ENCODE measurements at places on chromosomes 1 and 21. TPM values are rescaled to one million over a fixed set of nuclear protein-coding genes. Genes with fewer than 3 reads are reported as not detected.

- H3K27me3 ChIP-seq, result no peaks in the 10 kb centered on the region
- no peak for DNase-seq
- H3K36me3 ChIP-seq, result peaks cover under 1% of the 10 kb centered on the region
- peak overlapping the region; percentile 100 for H3K27ac ChIP-seq
Measured at GRCh38 chr1:15836772-15837669, 10.5 kb upstream of the SPEN start.

DNA sequence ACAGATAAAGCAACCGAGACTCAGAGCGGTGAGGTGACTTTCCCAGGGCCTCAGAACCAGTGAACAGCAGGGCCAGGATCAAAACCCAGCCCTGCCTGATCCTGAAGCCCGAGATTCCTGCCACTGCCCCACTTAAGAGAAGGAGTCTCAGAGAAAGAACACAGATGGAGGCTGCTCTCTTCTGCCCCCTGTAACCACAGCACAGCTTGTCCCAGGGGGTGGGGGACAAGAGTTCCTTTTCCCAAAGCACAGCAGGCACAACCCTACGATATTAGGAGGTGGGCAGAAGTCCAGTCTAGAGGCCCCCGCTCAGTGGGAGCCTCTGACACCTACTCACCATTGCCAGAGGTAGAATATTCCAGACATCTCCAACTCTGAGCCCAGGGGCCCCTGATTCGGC lies 24.0 kb upstream of the VWA5B1 start:
- peaks cover 6% of the 10 kb centered on the region for H3K4me1 ChIP-seq
- peaks cover 22% of the 10 kb centered on the region for H3K27me3 ChIP-seq
- H3K36me3 ChIP-seq, result no peaks in the 10 kb centered on the region
- no peak for DNase-seq
- H3K27ac ChIP-seq, result no peak overlapping the region
- H3K4me3 ChIP-seq, result no peak overlapping the region

DNA sequence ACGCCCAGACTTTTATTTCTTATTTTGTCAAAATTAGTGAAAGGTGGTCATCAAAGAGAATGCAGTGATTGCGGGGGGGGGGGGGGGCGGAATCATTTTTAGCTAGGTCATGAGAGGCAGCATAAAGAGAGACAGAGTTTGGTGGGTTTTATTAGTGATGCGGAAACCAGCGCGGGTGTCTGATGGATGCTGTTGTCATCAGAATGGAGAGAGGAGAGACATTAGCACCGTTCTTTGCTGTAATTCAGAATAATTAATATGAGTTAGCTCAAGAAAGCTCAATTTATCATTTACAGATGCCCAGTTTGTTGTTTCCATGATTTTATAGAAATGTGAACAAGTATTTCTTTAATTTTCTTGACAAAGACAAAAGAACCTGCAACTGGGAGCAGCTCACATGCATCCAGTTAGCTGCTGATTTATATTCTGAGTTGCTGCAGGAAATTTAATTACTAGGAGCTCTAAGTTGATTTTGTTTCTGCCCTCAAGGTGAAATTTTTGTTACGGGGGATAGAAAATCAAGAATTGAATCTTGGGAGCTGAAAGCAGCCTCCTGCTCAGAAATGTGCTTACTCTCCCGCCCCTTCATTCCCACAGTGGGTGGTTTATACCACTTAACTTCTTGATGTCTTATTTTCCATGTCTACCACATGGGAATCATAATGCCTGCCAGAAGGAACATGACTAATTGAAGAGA lies 133.4 kb upstream of the MAP1LC3C start:
- DNase-seq, result no peak
- no peak overlapping the region for H3K4me3 ChIP-seq
- H3K4me1 ChIP-seq, result peaks cover 8% of the 10 kb centered on the region
- H3K27ac ChIP-seq, result no peak overlapping the region
- H3K27me3 ChIP-seq, result no peaks in the 10 kb centered on the region
- H3K36me3 ChIP-seq, result no peaks in the 10 kb centered on the region

GRCh38 chr1:236149003-236149595 lies 6.8 kb downstream of the GPR137B start:
- peak overlapping the region; percentile 43 for H3K4me3 ChIP-seq
- no peaks in the 10 kb centered on the region for H3K27me3 ChIP-seq
- DNase-seq, result no peak
- no peak overlapping the region for H3K27ac ChIP-seq
- H3K4me1 ChIP-seq, result peaks cover 37% of the 10 kb centered on the region
- H3K36me3 ChIP-seq, result peaks cover 7% of the 10 kb centered on the region

GRCh38 chr1:236395230-236395946 lies 1.3 kb downstream of the EDARADD start:
- H3K4me3 ChIP-seq, result peak overlapping the region; percentile 98
- H3K4me1 ChIP-seq, result peaks cover 29% of the 10 kb centered on the region
- H3K27me3 ChIP-seq, result peaks cover 12% of the 10 kb centered on the region
- H3K36me3 ChIP-seq, result peaks cover 4% of the 10 kb centered on the region

- H3K4me3 ChIP-seq, result no peak overlapping the region
- H3K36me3 ChIP-seq, result no peaks in the 10 kb centered on the region
- peaks cover 10% of the 10 kb centered on the region for H3K27me3 ChIP-seq
- H3K4me1 ChIP-seq, result peaks cover 17% of the 10 kb centered on the region
Measured at GRCh38 chr1:109886827-109887226, 23.8 kb upstream of the CSF1 start.

DNA sequence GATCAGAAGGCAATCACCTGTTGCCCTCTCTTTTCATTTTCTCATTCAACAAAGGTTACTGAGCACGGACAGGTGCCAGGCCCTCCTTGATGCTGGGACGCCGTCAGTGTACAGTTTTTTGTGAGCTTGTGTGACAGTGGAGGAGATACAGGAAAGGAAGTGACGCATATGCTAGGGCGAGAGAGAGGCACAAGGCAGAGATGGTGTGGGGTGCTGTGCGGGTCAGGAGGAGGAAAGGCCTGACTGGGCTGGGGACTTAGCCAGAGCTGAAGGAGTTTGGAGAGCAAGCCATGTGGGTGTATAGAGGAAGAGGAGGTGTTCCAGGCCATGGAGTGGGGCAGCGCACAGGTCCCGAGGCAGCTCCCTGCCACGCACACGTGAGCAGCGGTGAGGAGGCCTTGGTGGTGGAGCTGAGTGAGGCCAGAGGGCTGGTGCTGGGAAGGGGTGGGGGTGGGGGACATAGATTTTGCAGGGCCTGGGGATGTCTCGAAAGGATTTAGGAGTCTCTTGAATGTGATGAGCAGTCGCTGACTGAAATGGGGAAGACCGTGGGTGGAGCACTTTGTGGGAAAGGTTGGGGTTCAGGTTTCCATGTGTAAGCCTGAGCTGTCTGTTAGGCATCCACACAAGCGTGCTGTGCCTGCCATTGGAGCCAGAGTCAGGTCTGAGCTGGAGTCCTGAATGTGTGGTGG lies 46.0 kb downstream of the TRAPPC10 start:
- H3K4me1 ChIP-seq, result peaks cover 13% of the 10 kb centered on the region
- no peak overlapping the region for H3K27ac ChIP-seq
- no peaks in the 10 kb centered on the region for H3K27me3 ChIP-seq
- no peak overlapping the region for H3K4me3 ChIP-seq
- H3K36me3 ChIP-seq, result peaks cover 18% of the 10 kb centered on the region

GRCh38 chr1:183575606-183576005 lies 14.7 kb downstream of the NCF2 start:
- H3K27ac ChIP-seq, result no peak overlapping the region
- DNase-seq, result no peak
- H3K36me3 ChIP-seq, result no peaks in the 10 kb centered on the region
- no peaks in the 10 kb centered on the region for H3K4me1 ChIP-seq
- H3K27me3 ChIP-seq, result peaks cover 8% of the 10 kb centered on the region
- H3K4me3 ChIP-seq, result no peak overlapping the region

GRCh38 chr21:29939924-29940275 lies at the start of gene GRIK1:
Gene GRIK1 (minus strand): TSS chr21:29939996.
- H3K4me3 ChIP-seq, result peak within 1 kb of the TSS; percentile 91
- no peaks in the 10 kb centered on the region for H3K36me3 ChIP-seq
- H3K27ac ChIP-seq, result peak within 1 kb of the TSS; percentile 10
- peak; percentile 72 for DNase-seq

- H3K36me3 ChIP-seq, result peaks cover 5% of the 10 kb centered on the region
- DNase-seq, result no peak
- H3K4me1 ChIP-seq, result no peaks in the 10 kb centered on the region
Measured at GRCh38 chr1:83033682-83034081, 965.2 kb downstream of the TTLL7 start.

GRCh38 chr1:45615885-45616284 lies 8.0 kb downstream of the CCDC17 start:
- peaks cover 40% of the 10 kb centered on the region for H3K36me3 ChIP-seq
- no peak overlapping the region for H3K4me3 ChIP-seq
- no peak for DNase-seq
- no peaks in the 10 kb centered on the region for H3K27me3 ChIP-seq
- H3K27ac ChIP-seq, result no peak overlapping the region

DNA sequence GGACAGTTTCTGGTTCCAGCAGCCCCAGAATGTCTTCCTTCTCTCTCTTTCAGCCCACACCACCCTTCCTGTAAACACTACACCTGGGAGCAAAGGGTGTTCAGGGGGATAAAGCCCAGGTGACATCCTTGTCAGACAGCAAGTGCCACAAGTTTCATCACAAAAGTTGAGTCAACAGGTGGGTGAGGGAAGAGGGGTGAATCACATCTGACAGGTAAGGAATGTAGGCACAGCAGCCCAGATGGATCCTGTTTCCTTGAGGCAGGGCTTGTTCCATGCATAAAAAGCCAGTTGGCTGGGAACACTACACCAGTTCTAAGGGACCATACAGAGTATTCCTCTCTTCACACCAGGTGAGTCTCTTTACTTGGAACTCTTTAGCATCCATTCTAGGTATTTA lies at the start of gene SPRR1B:
TSS of gene SPRR1B (plus strand) at position 309 of the 400 bp plus-strand sequence. CDS start 1,143 bp downstream, outside the sequence.
- H3K4me3 ChIP-seq, result peak within 1 kb of the TSS; percentile 26
- no peaks in the 10 kb centered on the region for H3K4me1 ChIP-seq
- no peak for DNase-seq
- no peaks in the 10 kb centered on the region for H3K36me3 ChIP-seq
- H3K27me3 ChIP-seq, result no peaks in the 10 kb centered on the region
- H3K27ac ChIP-seq, result no peak within 1 kb of the TSS

- no peak for DNase-seq
- H3K27ac ChIP-seq, result no peak overlapping the region
- H3K4me3 ChIP-seq, result no peak overlapping the region
- no peaks in the 10 kb centered on the region for H3K27me3 ChIP-seq
Measured at GRCh38 chr1:118223426-118223825, 38.4 kb upstream of the SPAG17 start.

DNA sequence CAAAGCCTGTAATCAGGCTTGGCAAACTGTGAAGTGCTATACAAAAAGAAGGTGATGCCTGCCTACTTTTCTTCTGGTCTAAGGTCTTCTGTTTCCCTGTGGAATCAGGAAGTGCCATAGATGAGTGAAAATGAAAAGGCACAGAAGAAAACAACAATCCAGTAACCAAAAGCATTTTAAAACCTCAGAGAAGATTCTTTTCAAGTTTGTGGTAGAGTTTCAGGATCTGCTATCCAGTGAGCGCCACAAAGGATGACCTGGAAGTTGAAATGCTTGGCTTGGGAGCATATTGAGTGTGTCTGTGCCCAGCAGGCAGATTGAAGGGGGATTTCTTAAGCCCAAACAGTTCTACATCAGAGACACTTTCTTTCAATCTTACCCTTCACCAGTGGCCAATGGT lies 272.2 kb downstream of the PAPPA2 start:
- no peak overlapping the region for H3K4me3 ChIP-seq
- DNase-seq, result no peak
- H3K36me3 ChIP-seq, result no peaks in the 10 kb centered on the region

- no peaks in the 10 kb centered on the region for H3K27me3 ChIP-seq
- no peak for DNase-seq
- no peaks in the 10 kb centered on the region for H3K4me1 ChIP-seq
- peaks cover 24% of the 10 kb centered on the region for H3K36me3 ChIP-seq
- H3K27ac ChIP-seq, result no peak overlapping the region
Measured at GRCh38 chr1:226365831-226366231, 42.1 kb downstream of the PARP1 start.

DNA sequence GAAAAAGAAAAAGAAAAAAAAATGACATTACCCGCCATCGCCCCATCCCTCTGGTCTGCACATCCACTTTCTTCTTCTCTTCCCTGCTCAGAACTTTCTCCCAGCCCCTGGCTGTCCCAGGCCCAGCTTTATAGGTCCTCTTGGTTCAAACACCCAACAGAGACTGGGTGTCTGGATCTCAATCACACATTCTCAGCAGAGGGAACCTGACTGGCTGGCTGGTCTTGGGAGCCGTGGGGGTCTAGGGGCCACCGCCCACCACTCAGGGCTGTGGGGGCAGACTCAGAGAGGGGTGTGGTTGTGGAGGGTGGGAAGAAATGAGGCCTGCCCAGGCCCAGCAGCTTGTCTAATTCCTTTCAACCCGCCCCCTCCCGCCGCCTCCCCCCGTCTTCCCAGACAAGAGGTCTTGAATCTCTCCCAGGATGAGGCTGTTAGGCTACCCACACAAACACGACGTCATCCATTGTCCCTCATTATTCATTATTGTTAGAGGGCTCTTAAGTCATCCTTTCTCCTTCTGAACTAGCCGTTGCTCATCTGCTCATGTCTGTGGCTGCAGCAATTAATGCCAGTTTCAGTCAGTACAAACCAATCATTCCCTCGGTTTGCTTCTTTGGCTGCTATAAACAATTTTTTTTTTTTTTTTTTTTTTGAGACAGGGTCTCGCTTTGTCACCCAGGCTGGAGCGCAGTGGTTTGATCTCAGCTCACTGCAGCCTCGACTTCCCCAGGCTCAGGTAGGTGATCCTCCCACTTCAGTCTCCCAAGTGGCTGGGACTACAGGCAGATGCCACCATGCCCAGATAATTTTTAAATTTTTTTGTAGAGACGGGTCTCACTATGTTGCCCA lies 40.6 kb upstream of the CLIC4 start:
- no peak for DNase-seq
- H3K27ac ChIP-seq, result peak overlapping the region; percentile 66
- H3K36me3 ChIP-seq, result no peaks in the 10 kb centered on the region
- H3K4me3 ChIP-seq, result peak overlapping the region; percentile 69
- no peaks in the 10 kb centered on the region for H3K27me3 ChIP-seq

DNA sequence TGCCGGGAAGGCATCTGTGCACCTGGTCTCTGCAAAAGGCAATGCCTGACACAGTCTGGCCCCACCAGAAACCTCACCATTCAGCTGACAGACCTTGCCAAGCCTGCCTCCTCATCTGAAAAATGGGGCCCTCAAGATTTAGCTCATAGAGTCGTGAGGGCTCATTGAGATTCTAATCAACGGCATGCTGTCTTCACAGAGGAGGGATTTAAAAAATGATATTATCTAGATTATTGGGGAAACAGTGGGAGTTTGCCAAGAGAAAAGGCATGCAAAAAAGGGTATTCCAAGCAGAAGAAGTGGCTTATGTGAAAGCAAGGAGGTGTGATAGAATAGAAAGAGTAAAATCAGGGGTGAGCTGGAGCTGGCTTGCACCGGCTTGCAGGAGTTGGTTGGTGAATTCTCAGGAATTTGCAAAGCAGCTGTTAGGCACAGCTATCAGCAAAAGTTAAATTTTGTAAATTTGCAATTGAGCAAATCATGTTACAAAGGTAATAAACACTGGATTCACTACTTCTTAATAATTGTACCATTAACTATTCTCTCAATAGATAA lies 91.7 kb upstream of the WNT4 start:
- no peak overlapping the region for H3K27ac ChIP-seq
- no peak for DNase-seq
- H3K4me3 ChIP-seq, result peak overlapping the region; percentile 14
- peaks cover 8% of the 10 kb centered on the region for H3K4me1 ChIP-seq

Gene LCE1F
- total RNA-seq, result not detected

Gene KIF2C
- total RNA-seq, result 56.5 TPM

Gene SH3GLB1
- 47.5 TPM for total RNA-seq

Gene DISP3
- 4.8 TPM for total RNA-seq

Gene ARMH1
- total RNA-seq, result 11.6 TPM

Gene MAP1LC3C
- 3.2 TPM for total RNA-seq

Gene DMBX1
- total RNA-seq, result 0.10 TPM

Gene CADM3
- 5.8 TPM for total RNA-seq

Gene MYOG
- total RNA-seq, result not detected

Gene NEXN
- total RNA-seq, result 0.38 TPM

Gene CD247
- total RNA-seq, result 0.58 TPM

Gene CCDC190
- total RNA-seq, result 0.14 TPM

Measured in type B pancreatic cell (in vitro differentiated cells).